Inflammatory macrophage treated with lipopolysaccharide for 1 hour (primary cell): ENCODE measurements at places on chromosomes 16 and 17.

GRCh38 chr16:11306381-11306780, 25.3 kb upstream of the PRM1 start:
- DNase-seq: no peak

DNA sequence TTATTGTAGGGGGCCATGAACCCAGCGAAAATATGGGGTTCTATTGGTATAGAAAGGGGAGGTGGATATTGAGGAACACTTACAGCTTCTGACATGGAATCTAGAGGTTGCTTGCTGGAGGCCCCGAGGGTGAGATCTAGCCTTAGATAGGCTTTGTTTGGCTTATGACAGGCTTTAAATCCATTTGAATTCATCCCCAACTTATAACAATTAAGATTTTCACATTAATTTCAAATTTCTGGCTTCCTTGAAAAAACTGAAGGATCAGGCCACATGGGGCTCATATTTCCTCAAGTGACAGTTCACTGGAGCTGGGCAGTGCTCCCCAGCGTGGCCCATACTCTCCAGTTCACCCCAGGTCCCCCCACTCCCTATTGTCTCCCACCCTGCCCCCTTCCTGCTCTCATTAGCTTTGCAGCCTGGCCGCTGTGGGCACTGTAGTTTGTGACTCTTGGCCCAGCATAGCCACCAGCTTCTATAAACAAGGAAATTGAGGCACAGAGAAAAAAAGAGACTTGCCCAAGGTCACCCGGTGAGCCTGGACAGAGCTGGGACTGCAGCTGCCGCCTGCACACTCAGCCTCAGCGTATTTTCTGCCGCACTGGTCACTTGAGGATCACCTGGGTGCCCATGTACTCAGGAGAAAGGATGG, 19.8 kb upstream of the ADGRG1 start:
- DNase-seq: no peak

DNA sequence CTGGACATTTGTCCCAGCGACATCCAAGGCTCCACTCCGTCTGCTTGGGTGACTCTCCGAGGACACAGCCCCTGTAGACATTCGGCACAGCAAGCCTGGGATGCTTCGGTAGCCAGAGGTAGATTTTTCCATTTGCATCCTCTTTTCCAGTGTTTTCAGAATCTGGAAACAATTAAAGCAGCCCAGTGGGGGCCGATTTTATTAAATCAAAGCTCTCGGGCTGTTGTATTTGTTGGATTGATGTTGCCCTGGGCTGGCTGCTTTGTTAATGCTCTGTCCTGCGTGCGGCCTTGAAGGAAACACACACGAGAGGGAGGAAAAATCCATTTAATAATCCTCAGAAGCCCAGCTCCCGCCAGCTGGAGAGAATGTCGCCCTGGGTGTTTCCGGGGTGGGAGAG, 158.1 kb upstream of the CIBAR2 start:
- DNase-seq: no peak

- DNase-seq: no peak
Observed at GRCh38 chr17:60043846-60044245, 34.9 kb downstream of the HEATR6 start.
